Renal cortical epithelial cell (primary cell): ENCODE measurements at places on chromosomes 5 and 9. TPM values are rescaled to one million over a fixed set of nuclear protein-coding genes. Genes with fewer than 3 reads are reported as not detected.

Gene POU5F2
- 0.17 and 1.4 TPM in 2 replicates for total RNA-seq

Gene TYRP1
- total RNA-seq = 0.45 and 0.52 TPM in 2 replicates

Gene MARVELD2
- 22.9 and 26.6 TPM in 2 replicates for total RNA-seq

Gene F2RL1
- 119 and 170 TPM in 2 replicates for total RNA-seq

- DNase-seq = no peak
Measured at GRCh38 chr9:17653947-17654465, 75.1 kb downstream of the SH3GL2 start.

GRCh38 chr9:34573599-34574325 lies 15.8 kb downstream of the CNTFR start:
- DNase-seq = no peak

GRCh38 chr5:158256096-158256495 lies 397.2 kb upstream of the CLINT1 start:
- no peak for DNase-seq

GRCh38 chr5:109062664-109063063 lies 315.0 kb downstream of the FER start:
- no peak for DNase-seq

DNA sequence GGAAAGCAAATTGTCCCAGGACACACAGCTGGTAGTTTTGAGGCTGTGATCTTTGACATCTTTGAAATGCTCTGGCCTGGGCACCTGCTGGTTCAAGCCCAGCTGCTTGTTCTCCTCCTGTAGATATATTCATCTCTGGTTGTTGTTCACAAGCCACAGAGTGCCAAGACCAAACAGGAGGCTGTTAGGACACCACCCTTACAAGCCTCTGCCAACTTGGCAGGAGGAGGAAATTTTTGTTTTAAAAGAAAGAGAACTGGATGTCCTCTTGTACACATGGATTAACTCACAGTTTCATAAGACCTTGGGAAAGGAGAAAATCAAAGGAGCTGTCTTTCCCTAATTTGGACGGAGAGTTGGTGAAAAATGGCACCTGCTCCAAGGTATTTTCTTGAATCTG lies 8.5 kb upstream of the ZFP62 start:
- DNase-seq = no peak

GRCh38 chr5:59218424-59219045 lies 635.7 kb downstream of the RAB3C start:
- peak; percentile 47 for DNase-seq

- DNase-seq = no peak
Measured at GRCh38 chr5:117486879-117487391, 912.3 kb upstream of the SEMA6A start.

DNA sequence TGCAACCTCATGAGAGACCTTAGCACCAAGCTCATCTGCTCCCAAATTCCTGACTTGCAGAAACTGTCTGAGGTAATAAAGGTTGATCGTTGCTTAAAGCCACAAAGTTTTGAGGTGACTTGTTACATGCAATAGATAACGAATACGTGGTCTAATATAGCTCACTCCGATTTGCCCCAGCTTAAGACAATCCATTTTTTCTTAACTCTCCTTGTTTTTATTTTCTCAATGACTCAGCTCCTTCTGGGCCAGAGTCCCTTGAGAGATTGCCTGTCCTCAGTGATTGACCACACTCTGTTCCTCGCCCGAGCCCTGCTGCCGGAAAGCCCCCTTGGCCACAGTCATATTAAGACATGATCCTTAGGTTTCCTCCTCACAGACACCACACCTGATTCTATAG lies 63.7 kb upstream of the FANCC start:
- DNase-seq = no peak

DNA sequence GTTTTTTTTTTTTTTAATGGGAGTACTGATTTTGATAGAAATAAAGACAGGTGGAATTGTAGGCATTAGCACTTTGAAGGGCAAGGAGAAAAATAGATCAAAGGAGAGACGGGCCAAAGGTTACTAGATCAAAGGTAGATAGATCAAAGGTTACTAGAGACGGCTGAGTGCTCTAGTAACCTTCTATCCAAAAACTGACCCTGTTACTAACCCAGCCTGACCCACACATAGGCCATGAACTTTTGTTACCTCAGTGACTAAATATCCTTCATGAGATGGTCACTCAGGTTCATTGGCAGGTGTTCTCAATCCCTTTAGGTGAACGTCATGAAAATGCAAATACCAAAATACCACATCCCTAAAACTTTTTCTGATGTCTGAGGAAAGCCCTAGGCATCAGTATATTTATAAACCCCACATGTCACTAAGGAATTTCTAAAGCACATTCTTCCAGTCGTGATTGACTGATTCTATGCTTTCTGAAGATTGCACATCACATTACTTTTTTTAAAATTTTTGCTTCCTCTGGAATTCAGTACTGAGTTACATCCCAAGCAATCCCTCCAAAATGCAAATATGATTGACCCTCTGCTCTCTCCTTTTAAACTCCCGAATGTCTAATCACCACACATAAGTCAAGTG lies 772.7 kb downstream of the BRINP1 start:
- peak; percentile 32 for DNase-seq

DNA sequence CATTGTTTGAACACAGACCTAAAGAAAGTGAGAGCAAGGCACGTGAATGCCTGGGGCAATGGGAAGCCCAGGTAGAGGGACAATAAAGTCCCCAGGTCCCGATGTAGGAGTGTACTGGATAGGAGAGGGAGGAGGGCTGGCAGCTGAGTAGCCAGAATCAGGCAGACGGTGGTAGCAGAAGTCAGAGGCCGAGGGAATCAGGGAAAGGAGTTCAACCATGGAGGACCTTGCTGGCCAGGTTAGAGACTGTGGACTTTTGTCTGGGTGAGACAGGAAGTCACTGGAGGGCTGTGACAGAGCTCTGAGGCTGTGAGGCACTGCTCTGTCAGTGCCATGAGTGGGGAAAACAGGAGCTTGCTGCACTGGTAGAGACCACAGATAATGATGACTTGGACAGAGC lies 248.2 kb downstream of the EFNA5 start:
- DNase-seq = no peak

GRCh38 chr5:9543311-9543920 lies 2.5 kb downstream of the SEMA5A start:
- DNase-seq = no peak

DNA sequence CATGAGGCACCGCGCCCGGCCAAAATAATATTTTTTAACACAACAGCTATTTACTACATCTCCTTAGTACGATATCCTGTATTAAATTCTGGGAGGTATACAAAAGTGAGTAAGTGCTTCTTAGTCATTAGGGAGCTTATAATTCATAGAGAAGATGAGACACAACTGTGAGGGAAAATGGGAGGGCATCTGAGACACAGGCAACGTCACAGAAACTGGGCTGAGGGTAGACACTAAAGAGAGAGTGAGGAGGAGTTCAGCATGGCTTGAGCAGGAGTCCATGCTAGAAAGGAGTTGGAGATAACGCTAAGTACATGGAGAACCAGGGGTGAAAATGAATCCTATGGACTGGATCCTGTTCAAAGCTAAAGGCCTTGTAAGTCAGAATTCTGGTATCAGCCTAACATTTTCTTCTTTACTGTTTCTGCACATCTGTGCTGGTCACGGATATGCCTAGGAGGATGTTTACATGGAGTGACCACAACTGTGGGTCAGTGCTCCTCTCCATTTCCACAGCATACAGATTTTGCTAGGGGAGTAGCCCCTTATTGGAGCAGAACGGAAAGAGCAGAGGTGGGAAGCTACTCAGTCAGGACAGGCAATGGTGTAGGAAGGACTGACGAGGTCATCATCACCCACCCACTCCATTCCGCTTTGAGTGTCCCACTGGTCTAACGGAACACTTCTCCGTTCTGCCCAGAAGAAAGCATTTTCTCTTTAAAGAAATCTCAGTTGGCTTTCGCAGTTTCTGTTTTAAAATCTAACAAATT lies 310.4 kb upstream of the EFNA5 start:
- DNase-seq = no peak

- peak; percentile 34 for DNase-seq
Measured at GRCh38 chr9:114339130-114339908, 9.7 kb downstream of the ORM2 start.
